AML-193 (cell line): ENCODE measurements at places on chromosomes 13 and 19.

GRCh38 chr13:66577358-66577757 lies 652.8 kb downstream of the PCDH9 start:
- DNase-seq: no peak

DNA sequence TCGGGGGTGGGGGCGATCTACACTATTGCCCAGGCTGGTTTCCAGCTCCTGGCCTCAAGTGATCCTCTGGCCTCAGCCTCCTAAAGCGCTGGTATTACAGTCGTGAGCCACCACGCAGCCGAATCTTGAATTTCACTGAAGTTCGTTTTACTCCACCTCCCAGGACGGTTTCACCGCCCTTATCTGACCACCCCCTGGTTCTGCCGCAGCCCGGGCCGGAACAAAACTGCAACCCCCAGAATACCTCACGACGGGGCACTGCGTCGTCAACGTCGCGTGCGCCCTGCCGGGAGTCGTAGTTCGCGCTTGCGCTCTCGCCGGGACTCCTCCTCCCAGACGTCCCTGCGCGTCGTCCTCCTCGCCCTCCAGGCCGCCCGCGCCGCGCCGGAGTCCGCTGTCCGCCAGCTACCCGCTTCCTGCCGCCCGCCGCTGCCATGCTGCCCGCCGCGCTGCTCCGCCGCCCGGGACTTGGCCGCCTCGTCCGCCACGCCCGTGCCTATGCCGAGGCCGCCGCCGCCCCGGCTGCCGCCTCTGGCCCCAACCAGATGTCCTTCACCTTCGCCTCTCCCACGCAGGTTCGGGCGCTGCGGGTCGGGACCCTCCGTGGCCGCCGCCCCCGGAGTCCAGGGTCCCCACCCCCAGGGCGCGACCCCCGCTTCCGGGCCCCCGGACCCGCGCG lies at the start of gene ATP5F1D:
Gene ATP5F1D, plus strand, starts transcription at position 335 of the 679 bp plus-strand sequence. Its CDS starts 100 bp downstream, at position 435.
- DNase-seq: peak; percentile 90

GRCh38 chr13:68046903-68047302 lies 816.8 kb upstream of the PCDH9 start:
- no peak for DNase-seq

DNA sequence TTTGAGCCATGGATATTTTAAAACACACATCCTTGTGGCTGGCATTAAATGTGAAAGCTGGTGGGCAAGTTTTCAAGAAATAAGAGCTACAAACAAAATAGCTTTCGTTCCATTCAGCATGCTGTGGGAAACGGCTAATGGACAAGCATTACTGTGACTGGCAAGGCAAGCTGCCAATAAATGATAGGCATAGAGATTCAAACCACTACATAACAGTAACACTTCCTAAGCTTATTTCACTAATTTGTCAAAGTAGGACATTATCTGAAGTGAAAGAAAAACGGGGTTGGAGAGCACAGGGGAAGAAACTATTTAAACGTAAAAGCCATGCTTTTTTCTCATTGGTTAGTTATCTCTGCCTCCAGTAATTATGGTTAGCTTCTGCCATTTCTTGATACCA lies 26.0 kb downstream of the OBI1 start:
- no peak for DNase-seq

GRCh38 chr19:4108767-4109625 lies 14.9 kb downstream of the MAP2K2 start:
- DNase-seq: peak; percentile 91

GRCh38 chr13:98981369-98982080 lies 3.7 kb upstream of the DOCK9 start:
- DNase-seq: no peak

- DNase-seq: no peak
Measured at GRCh38 chr13:111232191-111232590, 88.3 kb upstream of the TEX29 start.

DNA sequence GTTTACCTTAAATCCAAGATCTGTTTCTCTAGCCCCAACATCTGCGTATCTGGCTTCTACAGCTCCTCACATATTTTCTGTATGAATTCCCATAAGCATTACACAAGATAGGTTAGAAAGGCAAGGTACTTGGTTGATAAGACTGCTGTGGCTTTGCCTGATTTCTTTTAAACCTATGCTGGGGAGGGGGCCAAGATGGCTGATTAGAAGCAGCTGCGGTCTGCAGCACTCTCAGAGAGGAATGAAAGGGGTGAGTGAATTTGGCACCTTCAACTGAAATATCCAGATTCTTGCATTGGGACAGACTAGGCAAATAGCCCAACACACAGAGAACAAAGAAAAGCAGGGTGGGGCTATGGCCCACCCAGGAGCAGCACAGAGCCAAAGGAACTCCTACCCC lies 12.2 kb upstream of the DLEU7 start:
- DNase-seq: no peak

GRCh38 chr13:34926508-34926907 lies 15.6 kb upstream of the NBEA start:
- DNase-seq: peak; percentile 27

- no peak for DNase-seq
Measured at GRCh38 chr19:14354445-14354844, 26.8 kb upstream of the ADGRE5 start.

DNA sequence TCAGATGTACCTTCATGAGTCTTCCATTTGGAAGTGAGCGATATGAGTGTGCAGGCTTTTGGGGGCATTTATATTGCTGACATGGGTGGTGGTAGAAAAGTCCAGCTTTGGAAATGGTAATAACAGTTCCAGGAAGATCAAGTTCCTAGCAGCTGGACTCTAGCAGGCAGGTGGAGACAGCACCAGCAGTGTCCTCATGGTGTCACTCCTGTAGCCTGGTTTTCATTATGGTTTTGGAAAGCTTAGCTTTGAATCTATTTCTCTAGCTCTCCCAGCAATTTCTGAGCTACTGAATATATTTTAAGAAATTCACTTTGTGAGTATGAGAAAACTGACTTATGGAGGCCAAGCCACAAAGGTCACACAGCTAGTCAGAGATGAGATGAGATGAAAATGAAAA lies 523.2 kb upstream of the HTR2A start:
- DNase-seq: no peak

DNA sequence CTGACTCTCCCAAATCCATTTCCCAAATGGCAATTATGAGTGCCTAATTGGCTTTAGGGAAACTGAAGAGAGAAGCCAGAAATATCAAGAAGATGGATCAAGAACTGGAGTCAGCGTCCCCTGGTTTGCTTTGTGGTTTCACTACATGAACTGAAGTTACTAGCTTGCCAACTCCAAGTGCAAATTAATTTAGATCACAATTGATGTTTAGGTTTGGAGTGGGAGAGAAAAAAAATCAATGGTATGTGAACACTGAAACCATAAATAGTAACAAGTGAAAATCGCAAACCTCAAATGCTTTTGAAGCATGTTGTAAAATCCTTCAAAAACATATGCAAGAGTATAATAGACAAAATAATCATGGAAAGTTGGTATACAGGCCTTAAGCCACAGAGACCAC lies 1528.6 kb upstream of the SLC10A2 start:
- no peak for DNase-seq

- DNase-seq: no peak
Measured at GRCh38 chr19:24073807-24074206, 13.2 kb upstream of the ZNF254 start.

- DNase-seq: no peak
Measured at GRCh38 chr13:26742691-26743358, 17.8 kb downstream of the GPR12 start.

GRCh38 chr13:75738841-75739240 lies 102.7 kb downstream of the LMO7 start:
- no peak for DNase-seq

GRCh38 chr19:33375837-33376159 lies 2.3 kb downstream of the CEBPG start:
- no peak for DNase-seq

DNA sequence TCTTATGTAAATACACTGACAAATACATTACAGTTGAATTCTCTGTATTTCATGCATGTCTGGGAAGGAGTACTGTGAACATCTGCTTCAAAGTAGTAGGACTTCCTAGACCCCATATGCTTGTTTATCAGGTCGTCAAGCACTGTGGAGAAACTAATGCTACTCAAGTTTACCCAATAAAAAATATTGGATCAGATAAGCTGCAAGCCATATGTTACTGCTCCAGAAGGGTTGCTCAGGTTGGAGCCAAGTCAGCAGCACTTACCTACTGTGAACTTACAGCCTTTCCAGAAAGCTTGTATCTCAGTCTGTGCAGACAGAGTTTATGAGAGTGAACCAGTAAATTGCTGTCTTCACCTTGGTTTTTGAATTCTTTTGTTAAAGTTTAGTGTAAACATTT lies 36.2 kb downstream of the SLAIN1 start:
- DNase-seq: no peak

- no peak for DNase-seq
Measured at GRCh38 chr19:5932146-5932545, 18.1 kb downstream of the CAPS start.

DNA sequence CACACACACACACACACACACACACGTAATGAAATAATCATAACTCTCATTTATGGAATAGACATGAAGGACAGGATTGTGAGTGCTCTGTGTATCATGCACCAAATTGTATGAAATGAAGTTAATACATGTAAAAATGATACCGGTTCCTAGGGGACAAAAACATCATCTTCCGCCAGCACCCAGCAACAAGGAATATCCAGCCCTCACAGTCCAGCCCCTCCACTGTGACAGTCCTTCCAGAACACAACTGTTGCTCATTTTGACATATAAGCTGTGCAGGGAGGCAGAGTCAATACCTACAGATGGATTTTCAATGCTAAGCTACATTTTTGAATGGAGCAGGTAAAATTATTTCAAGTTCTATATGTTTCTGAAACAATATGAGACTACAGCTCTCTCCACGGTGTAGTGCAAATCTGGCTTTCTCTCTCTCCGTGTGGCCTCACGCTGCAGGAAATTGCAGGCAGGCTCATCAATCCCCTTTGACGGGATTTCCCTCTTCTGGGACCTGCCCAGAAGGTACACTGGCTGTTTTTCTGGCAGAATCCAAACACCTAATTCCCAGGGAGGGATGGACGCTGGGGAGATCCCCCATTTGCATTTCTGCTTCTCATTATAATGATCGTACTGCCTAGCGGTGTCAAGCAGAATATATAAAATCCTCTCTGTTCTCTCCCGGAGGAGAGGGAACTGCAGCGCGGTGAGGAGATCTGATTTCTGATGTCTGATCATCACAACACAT lies 494.0 kb downstream of the LIG4 start:
- DNase-seq: no peak

DNA sequence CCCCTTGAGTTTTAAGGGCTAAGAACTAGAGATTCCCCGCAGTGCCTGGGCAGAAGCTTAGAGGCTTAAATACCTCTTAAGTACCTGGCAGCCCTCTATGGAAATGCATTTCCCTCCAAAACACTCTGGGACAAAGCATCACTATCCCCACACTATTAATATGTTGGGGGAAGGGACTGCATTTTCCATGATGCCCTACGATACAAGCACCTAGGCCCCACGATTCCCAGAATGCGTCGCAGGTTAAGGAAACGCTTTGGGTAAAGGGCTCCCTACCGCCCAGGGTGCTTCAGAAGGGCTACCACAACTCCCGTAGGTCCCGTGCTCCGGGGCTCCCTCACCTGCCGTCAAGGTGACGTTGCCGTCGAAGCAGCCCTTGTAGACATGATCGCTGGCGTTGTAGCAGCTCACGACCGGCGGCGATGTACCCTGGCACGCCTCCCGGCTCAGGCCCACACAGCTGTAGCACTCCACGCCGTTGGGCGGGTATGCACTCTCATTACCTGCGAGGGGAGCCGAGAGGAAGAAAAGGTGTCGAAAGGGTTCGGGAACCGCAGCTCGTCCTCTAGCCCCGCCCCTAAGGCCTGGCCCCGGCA lies 2.5 kb downstream of the LYPD3 start:
- DNase-seq: no peak
